ENCODE measurements at places on chromosomes 1 and 21. TPM values are rescaled to one million over a fixed set of nuclear protein-coding genes. Genes with fewer than 3 reads are reported as not detected.

GRCh38 chr1:1421907-1422464 lies 910 bp upstream of the ANKRD65 start:
- no peak for DNase-seq

DNA sequence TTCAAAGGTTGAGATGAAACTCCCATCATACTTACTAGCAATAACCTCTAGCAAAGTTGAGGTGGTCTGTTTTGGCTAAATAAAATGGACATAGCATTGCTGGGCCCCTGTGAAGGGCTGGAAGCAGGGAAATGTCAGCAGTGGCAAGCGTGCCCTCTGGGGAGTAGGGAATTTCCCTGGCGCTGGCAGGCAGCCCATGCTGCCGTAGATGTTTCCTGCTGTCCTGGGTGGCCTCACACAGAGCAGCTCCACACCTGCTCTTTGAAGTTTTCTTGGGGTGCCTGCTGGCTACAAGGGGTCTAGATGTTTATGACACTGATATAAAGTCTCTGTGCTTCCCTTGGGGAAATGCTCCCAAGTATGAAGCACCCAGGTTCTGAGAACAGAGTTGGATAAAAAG lies 30.2 kb downstream of the ADARB1 start:
- no peak for DNase-seq

DNA sequence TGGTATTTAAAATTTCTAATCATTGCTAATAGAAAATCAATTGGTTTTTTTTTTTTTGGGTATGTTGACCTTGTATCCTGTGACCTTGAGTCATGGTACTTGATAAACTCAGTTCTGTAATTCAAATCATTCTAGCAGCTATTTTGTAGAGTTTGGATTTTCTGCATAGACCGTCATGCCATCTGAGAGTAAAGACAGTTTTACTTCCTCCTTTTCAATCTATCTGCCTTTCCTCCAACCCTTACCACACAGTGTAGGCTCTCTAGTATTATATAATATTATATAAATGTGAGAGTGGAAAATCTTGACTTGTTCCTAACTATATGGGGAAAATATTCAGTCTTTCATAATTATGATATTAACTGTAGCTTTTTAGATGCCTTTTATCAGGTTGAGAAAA lies 7.0 kb downstream of the TDRD5 start:
- DNase-seq, result no peak

Gene CSDE1
- total RNA-seq, result 630 TPM

DNA sequence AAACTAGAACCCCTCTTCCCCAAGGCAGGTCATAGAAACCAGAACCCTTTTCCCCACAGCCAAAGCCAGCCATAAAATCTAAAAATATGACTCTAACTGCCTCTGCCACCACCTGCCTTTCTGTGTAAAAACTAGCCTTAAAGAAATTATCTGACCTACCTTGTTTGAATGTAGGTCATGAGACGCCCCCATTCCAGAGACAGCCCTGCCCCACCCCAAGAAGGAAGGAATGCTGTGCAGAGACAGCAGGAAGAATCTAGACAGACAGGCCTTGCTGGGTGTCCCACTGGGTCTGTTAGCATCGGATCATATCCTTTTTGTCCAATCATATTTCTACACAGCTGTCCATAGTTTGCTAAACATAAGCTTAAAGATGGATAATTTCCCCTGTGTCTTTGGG lies 128.4 kb upstream of the RAB4A start:
- DNase-seq, result no peak

Gene HTR6
- 0.29 TPM for total RNA-seq

Gene TLCD4
- 2.0 TPM for total RNA-seq

Gene NMNAT2
- 11.5 TPM for total RNA-seq

DNA sequence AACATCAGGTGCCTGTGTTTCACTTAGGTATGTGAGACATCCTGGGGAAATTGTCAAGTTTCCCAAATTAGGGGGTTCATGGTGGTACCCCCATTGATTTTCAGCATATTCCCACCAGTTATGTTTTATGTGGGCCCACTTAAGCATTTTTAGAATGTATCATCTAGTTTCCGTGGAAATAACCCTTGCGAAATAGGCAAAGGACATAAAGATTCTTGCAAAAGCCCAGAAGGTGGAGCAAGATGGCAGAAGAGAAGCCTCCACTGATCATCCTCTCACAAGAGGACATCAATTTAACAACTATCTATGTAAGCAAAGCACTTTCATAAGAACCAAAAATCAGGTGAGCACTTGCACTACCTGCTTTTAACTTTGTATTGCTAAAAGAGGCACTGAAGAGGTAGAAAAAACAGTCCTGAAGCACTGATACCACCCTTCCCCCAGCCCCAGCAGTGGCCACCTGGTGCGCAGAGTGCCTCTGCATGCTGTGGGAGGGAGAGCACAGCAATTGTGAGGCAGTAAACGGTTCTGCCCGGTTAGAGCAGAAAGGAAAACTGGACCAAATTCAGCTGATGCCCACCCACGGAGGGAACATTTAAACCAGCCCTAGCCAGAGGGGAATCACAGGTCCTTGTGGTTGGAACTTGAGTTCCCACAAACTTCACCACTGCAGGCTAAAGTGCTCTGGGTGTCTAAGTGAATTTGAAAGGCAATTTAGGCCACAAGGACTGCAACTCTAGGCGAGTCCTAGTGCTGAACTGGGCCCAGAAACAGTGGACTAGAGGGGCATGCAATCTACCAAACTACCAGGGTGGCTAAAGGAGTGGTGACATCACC lies 23.2 kb downstream of the MCOLN2 start:
- no peak for DNase-seq

- DNase-seq, result no peak
Measured at GRCh38 chr1:198187973-198188588, 31.3 kb downstream of the NEK7 start.

DNA sequence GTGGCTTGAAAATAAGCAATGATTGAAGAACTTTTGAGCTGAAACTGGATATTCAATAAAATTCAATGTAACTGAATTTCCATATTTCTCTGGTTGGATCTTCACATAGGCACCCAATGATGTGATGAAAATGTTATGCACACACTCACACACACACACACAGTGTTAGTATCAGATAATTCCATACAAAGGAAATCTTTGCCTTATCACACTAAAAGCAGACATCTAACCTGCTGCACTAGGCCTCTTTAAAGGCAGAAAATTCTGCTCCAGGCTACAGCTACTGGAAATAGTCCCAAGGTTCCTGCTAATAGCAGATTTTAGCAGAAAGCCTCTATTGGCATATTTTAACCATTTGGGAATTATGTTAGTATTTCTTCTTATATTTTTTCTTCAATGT lies 309.6 kb downstream of the COL11A1 start:
- DNase-seq, result no peak

Gene RHD
- 1.6 TPM for total RNA-seq

Gene FCRL6
- not detected for total RNA-seq

Gene ASCL5
- total RNA-seq, result 0.31 TPM

- no peak for DNase-seq
Measured at GRCh38 chr1:160993544-160994193, 27.3 kb downstream of the F11R start.

Gene PLA2G2D
- not detected for total RNA-seq

Gene TSNAX
- 39.8 TPM for total RNA-seq

- DNase-seq, result no peak
Measured at GRCh38 chr1:147750618-147751217, 9.7 kb downstream of the GJA5 start.

GRCh38 chr21:38400195-38400919 lies 97.9 kb downstream of the ERG start:
- DNase-seq, result no peak

GRCh38 chr21:41815652-41816582 lies 49.1 kb upstream of the RIPK4 start:
- no peak for DNase-seq

Gene MAN1C1
- total RNA-seq, result 9.3 TPM

Gene B3GALNT2
- 30.9 TPM for total RNA-seq

DNA sequence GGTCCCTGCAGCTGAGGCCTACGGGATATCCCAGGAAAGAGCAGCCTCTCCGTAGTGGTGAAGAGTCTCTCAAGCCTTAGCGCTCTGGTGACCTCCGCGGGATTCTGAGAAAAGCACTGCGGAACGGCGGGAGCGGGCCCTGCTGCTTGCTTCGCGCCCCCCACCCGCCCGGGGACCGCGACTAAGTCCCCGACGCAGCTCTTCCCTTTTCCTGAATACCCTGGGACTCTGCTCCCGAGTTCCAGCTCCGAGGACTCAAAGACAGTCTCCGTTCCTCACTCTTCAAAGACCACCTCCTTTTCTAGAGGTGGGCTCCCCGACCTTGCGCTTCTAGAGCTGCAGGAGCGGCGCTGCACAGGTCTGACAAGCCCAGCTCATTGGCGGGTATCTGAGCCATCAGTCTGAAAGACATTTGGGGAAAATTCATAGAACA lies 3.6 kb upstream of the PRRX1 start:
- DNase-seq, result peak; percentile 48

GRCh38 chr21:45986316-45987051 lies 4.9 kb downstream of the COL6A1 start:
- no peak for DNase-seq
